ENCODE measurements at places on chromosomes 7 and 10.

GRCh38 chr10:132193907-132194552, 7.3 kb downstream of the DPYSL4 start:
- peak; percentile 25 for DNase-seq

- no peak for DNase-seq
These were observed 261.7 kb downstream of the ETV1 start for GRCh38 chr7:13727751-13728150.

DNA sequence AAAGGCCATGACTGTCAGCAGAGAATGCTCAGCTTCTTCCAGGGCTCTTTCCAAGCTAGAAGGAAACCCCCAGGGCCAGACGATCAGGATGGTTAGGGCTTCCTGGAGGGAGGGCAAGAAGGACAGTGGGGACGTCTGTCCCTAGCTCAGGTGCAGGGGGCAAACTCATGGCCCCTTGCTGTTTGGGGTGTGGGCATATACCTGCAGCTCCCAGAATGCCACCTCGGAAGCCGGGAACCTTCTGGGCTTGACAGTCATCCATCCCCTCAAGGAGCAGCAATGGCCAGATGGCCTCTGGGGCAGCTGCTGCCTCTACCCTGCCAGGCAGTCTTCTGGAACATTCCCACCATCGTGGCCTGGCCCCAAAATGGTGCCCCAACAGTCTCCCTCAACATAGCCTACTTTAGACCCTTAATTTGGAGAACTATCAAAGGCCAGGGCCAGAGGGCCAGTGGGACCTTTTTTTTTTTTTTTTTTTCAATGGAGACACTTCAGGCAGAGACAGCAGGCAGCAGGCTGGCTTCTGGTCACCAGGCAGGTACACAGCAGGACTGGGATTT, 40.2 kb upstream of the ZMIZ1 start:
- no peak for DNase-seq

GRCh38 chr10:1297566-1298301, 241.5 kb downstream of the WDR37 start:
- no peak for DNase-seq

GRCh38 chr10:23067939-23068775, 27.2 kb upstream of the MSRB2 start:
- DNase-seq = peak; percentile 72

- DNase-seq = no peak
These were observed 41.9 kb downstream of the CAMK1D start for GRCh38 chr10:12391206-12391605.

GRCh38 chr10:103870516-103870915, 15.1 kb upstream of the SH3PXD2A start:
- peak; percentile 3 for DNase-seq

DNA sequence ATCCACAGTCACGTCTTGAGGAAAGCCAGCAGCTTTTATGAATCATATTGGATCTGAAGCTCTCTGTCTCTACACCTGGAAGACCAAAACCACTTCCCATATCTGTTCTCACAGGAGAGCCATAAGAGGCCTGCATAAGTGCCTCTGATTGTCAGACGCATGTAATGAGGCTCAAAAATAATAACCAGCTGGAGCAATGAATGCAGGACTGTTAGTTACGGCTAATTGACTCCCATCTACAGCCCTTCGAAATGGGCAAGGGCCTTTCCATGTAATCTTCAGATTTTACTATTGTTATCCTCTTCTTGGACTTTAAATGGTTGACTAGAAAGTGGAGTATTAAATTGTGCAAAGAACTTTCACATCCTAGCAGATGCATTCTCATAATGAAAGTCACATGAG, 4.4 kb upstream of the SEMA3C start:
- no peak for DNase-seq

- no peak for DNase-seq
These were observed 27.7 kb downstream of the FZD1 start for GRCh38 chr7:91291902-91292301.

Data from MM.1S (cell line).